PC-3 (cell line): ENCODE measurements at places on chromosomes 12 and 14. TPM values are rescaled to one million over a fixed set of nuclear protein-coding genes. Genes with fewer than 3 reads are reported as not detected.
A peak's percentile ranks its signal among the peaks of the same experiment; 100 is the strongest.

DNA sequence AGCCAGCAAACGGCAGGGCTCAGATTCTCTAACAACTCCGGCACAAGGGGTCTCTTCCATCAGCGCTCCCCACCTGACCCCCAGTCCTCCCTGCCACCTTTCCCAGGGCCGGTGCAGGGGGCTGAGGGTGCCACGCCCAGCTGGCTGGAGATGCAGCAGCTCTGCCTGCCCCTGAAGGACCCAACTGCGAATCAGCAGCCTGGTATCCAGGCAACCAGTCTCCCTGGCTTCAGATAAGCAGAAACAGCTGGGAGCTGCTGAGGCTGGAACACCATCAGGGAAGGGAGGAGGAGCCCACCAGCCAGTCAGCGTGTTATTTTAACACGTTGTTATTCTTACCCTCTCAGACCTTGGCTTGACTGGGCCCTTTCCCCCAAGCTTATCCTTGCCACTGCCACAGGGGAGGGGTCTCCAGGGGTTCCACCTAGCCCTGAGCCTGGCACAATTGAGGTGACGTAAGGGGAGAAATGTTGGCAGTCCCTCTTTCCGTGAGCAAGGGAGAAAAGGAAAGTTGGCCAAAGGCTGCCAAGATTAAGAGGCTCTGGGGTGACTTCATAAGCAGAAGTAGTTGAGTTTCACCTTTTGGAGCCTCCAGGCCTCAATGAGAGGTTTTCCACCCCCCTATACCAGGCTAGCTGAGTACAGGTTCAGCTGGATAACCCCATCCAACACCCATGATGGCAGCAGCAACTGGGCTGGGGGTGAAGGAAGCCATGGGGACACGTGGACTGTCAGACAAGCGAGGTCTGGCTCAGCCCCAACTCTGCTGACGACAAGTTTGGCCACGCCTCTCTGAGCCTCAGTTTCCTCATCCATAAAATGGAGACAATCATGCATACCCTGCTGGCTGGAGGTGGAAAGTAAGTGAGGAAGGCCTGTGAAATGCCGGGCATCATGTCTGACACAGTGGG lies 91.1 kb downstream of the IRF2BPL start:
- no peak for DNase-seq
- no peaks in the 10 kb centered on the region for H3K27me3 ChIP-seq
- no peak overlapping the region for H3K4me3 ChIP-seq

DNA sequence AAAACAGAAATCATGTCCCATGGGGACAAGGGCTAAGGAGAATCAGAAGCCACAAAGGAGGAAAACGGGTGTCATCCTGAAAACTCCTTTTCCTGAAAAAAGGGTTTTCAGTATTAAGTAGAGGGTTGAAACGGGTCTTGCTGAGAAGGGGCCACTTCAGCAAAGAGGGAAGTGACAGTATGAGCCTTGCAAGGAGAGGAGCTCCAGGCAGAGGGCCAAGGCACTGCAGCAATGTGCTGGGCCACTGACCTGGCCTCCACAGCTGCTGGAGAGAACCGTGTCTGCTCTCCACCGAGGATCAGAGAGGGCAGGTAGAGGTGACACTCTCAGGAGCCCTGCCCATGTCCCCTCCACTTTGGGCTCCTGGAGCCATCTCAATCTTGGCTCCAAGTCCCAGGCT lies 103.3 kb downstream of the NCOR2 start:
- H3K4me3 ChIP-seq, result no peak overlapping the region
- H3K27me3 ChIP-seq, result no peaks in the 10 kb centered on the region
- no peak overlapping the region for H3K27ac ChIP-seq
- H3K4me1 ChIP-seq, result no peaks in the 10 kb centered on the region; the same call in 1 of the 2 replicates

GRCh38 chr12:53994009-53994263 lies 6.0 kb upstream of the HOXC9 start:
- peaks cover 47% of the 10 kb centered on the region for H3K4me1 ChIP-seq
- no peaks in the 10 kb centered on the region for H3K36me3 ChIP-seq

DNA sequence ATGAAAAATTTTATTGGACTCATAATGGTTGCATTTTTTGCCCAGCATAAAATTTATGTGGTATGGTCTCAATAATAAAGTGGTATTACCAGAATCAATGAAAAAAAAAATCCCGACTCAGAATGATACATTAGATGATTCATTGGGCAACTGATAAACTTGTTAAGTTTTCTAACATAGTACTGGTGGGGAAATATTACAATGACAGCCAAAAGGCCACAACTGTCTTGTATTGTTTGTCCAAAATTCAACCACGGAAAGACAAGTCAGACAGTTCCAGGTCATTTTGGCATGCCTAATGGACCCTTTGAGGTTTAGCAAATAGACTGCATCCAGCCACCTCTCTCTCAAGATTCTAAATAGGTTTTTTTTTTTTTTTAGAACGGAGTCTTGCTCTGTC lies 70.5 kb upstream of the TRIM9 start:
- H3K4me1 ChIP-seq, result peaks cover 45% of the 10 kb centered on the region
- H3K36me3 ChIP-seq, result no peaks in the 10 kb centered on the region
- no peak overlapping the region for H3K4me3 ChIP-seq
- H3K27me3 ChIP-seq, result no peaks in the 10 kb centered on the region
- H3K27ac ChIP-seq, result peak overlapping the region; percentile 53

DNA sequence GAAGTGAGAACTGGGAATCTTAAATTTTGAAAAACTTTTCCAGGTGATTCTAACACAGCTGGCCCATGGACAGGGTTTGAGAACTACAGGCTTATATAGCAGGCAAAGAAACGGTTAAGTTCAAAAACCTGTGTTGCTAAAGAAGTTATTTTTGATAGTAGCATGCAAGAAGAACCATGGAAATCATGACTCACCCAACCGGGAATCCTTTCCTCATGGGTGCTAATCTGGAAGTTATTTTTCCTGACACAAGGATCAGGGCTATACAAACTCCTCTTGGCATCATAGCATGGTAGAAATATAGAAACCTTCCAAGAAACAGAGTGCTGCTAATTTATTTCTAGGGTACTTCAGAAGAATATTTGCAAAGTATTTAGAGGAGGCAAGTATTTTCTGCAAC lies 588.7 kb downstream of the CCER1 start:
- no peak overlapping the region for H3K4me3 ChIP-seq
- no peaks in the 10 kb centered on the region for H3K27me3 ChIP-seq
- H3K36me3 ChIP-seq, result no peaks in the 10 kb centered on the region
- peak; percentile 10 for DNase-seq
- no peak overlapping the region for H3K27ac ChIP-seq

- H3K27ac ChIP-seq, result no peak overlapping the region
- H3K36me3 ChIP-seq, result no peaks in the 10 kb centered on the region
- H3K27me3 ChIP-seq, result peaks cover 85% of the 10 kb centered on the region
- H3K4me3 ChIP-seq, result no peak overlapping the region
- DNase-seq, result no peak
These were observed 23.8 kb upstream of the MBIP start for GRCh38 chr14:36344211-36344610.

FAM186B gene
- total RNA-seq, result 0.80 and 1.1 TPM in 2 replicates

- no peaks in the 10 kb centered on the region for H3K36me3 ChIP-seq
- no peak overlapping the region for H3K4me3 ChIP-seq
- no peaks in the 10 kb centered on the region for H3K27me3 ChIP-seq
These were observed 24.3 kb upstream of the TMEM106C start for GRCh38 chr12:47939009-47939601.

DNA sequence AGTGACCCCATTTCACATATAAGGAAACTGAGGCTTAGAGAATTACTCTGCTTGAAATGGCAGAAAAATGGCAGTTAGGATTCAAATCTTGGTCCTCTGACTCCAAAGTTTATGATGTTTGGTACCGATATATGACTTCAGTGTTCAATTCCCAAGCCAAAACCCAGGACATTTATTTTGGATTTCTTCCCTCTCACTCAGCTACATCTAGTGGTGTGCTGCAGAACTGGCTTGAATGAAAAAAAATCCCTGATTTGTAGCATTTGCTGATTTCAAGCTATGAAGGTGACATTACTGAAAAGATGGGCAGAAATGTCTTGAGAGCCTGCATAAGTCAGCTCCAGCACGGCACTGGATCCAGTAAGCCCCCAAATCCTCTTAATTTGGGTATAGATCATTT lies 106.4 kb downstream of the EFCAB11 start:
- no peaks in the 10 kb centered on the region for H3K27me3 ChIP-seq
- H3K36me3 ChIP-seq, result no peaks in the 10 kb centered on the region
- no peaks in the 10 kb centered on the region for H3K4me1 ChIP-seq
- no peak for DNase-seq
- H3K4me3 ChIP-seq, result no peak overlapping the region
- no peak overlapping the region for H3K27ac ChIP-seq

- DNase-seq, result no peak
- H3K27me3 ChIP-seq, result no peaks in the 10 kb centered on the region
- no peak overlapping the region for H3K4me3 ChIP-seq
- H3K36me3 ChIP-seq, result no peaks in the 10 kb centered on the region
These were observed 1731.5 kb upstream of the FLRT2 start for GRCh38 chr14:83798421-83798820.

C14orf180 gene
- not detected in 2 replicates for total RNA-seq

GRCh38 chr14:96297000-96297399 lies 41.0 kb downstream of the BDKRB1 start:
- DNase-seq, result peak; percentile 40
- no peak overlapping the region for H3K27ac ChIP-seq
- no peaks in the 10 kb centered on the region for H3K4me1 ChIP-seq

SDR9C7 gene
- not detected in 2 replicates for total RNA-seq

DNA sequence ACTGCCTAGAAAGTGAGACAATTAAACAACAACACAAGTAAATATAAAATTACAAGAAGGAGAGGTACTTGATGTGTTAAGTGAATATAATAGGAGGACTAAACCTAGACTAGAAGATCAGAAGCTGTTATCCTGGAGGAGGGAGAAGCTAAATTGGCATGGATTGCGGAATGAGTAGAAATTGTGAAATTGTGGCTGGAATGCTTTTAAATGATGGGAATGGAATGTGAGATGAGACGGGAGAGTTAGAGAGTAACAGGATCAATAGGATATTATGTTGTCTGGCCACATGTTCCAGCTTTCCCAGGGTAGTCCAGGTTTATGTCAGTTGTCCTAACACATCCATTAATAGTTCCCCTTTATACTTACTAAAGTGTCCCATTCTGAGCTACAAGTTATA lies 44.0 kb upstream of the CPNE8 start:
- DNase-seq, result no peak
- no peak overlapping the region for H3K27ac ChIP-seq
- no peak overlapping the region for H3K4me3 ChIP-seq
- no peaks in the 10 kb centered on the region for H3K36me3 ChIP-seq

DNA sequence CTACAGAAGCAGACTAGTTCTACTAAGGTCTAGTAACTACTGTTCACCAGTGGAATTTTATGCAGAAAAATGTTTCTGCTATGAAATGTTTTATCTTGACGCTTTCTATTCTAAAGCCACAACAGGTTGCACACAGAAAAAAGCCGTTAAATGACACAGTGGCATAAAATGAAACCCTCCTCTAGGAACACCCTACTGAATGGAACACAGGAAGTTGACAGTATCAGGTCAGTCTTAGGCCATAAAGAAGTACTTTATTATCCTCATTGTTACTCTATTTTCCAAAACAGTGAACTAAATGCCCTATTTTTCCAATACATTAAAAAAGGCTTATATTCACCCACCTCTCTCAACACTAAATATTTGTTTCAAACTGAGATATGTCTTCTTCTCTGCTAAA lies 21.9 kb downstream of the EPS8 start:
- H3K27me3 ChIP-seq, result no peaks in the 10 kb centered on the region
- no peak overlapping the region for H3K27ac ChIP-seq
- peaks cover 10% of the 10 kb centered on the region; the same call in 1 of the 2 replicates for H3K4me1 ChIP-seq
- H3K4me3 ChIP-seq, result no peak overlapping the region
- no peaks in the 10 kb centered on the region for H3K36me3 ChIP-seq
- DNase-seq, result no peak

GRCh38 chr14:69917287-69917686 lies 38.1 kb downstream of the SMOC1 start:
- DNase-seq, result no peak
- no peak overlapping the region for H3K27ac ChIP-seq
- no peaks in the 10 kb centered on the region for H3K36me3 ChIP-seq
- H3K27me3 ChIP-seq, result peaks cover 94% of the 10 kb centered on the region

NPAS3 gene
- 0.36 and 1.2 TPM in 2 replicates for total RNA-seq

DNA sequence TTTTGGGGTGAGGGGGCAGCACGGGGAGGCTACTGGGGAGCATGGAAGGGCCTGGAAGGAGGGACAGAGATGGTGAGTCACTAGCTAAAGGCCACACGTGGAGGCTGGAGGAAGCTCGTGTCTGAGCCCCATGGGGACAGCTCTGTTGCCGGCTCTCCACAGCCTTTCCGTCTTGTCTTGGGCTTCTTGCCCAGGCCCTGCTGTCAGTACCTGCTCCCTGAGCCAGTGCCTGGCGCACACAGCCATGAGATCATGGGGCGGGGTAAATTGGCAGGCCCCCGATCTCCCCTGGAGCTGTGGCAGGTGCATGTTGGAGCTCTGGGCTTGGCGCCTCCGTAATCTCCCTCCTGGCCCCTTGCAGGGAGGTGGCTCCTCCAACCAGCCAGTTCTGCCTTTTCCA lies 16.1 kb upstream of the KRT80 start:
- no peaks in the 10 kb centered on the region for H3K36me3 ChIP-seq
- H3K27me3 ChIP-seq, result no peaks in the 10 kb centered on the region
- H3K27ac ChIP-seq, result peak overlapping the region; percentile 25
- H3K4me1 ChIP-seq, result peaks cover 55% of the 10 kb centered on the region

ASB2 gene
- total RNA-seq, result 0.12 and 0.22 TPM in 2 replicates

- H3K4me1 ChIP-seq, result no peaks in the 10 kb centered on the region
- no peak overlapping the region for H3K4me3 ChIP-seq
- H3K36me3 ChIP-seq, result no peaks in the 10 kb centered on the region; the same call in 1 of the 2 replicates
- no peak overlapping the region for H3K27ac ChIP-seq
These were observed 40.4 kb upstream of the GZMB start for GRCh38 chr14:24674204-24674970.
